ENCODE measurements at places on chromosomes 5 and 9. TPM values are rescaled to one million over a fixed set of nuclear protein-coding genes. Genes with fewer than 3 reads are reported as not detected.

ABCA1 gene
- polyA plus RNA-seq = 29.6 TPM

CMBL gene
- polyA plus RNA-seq = 37.2 TPM

FOXD4L4 gene
- polyA plus RNA-seq = not detected

SLC22A4 gene
- 3.0 TPM for polyA plus RNA-seq

PCDHGC5 gene
- polyA plus RNA-seq = 2.5 TPM

FAM163B gene
- polyA plus RNA-seq = not detected

LCN1 gene
- not detected for polyA plus RNA-seq

CFAP77 gene
- polyA plus RNA-seq = not detected

MYOZ3 gene
- 0.51 TPM for polyA plus RNA-seq

PCDHB13 gene
- polyA plus RNA-seq = 0.73 TPM

DNA sequence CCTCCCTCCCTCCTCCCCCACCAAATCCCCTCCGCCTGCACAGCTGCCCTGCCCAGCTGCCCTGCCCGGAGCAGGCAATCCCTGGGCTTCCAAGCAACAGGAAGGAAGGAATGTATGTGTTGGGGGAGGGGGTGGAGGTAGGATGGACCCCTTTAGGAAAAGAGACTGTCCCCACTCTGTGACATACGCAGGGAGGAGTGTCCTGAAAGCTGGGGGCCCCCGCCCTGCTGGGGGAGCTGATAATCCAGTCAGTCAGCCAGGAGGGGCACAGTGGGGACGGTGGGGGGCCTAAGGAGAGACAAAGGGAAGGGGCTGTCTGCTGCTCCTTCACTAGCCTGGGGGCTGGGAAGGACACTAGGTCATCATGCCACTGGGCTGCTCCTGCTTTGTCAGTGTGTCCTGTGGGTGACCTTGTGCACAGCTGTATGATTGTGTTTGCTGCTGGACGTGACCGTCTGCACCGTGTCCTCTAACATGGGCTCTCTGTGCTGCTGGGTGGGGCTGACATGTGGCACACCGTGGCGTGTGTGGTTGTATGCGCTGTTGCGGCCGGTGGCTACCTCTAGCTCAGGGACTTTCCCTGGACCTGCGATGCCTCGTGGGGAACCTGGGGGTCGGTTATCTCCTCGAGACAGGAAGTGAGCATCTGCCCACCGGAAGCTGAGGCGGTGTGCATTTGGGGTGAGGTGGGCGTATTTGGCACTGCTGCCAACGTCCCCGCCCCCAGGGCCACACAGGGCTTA, 3.0 kb downstream of the N4BP3 start:
- DNase-seq = no peak

DNA sequence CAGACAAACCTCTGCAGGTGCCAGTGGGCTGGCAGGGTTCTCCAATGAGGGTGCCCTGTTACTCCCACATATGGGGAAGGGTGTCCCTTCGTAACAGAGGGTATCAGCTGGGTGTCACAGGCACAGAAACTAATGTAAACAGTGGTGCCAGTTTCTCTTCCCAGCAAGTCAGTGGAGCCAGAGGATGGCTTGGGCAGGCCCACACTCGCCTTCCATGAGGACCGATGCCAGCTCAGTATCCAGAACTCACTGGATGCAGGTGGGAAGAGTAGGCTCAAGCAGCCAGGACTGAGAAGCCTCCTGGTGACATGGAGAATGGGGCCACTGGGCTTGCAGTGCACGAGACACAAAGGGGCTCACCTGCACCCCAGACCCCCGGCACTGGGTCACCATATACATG, 30.4 kb downstream of the FSTL4 start:
- no peak for DNase-seq

DNA sequence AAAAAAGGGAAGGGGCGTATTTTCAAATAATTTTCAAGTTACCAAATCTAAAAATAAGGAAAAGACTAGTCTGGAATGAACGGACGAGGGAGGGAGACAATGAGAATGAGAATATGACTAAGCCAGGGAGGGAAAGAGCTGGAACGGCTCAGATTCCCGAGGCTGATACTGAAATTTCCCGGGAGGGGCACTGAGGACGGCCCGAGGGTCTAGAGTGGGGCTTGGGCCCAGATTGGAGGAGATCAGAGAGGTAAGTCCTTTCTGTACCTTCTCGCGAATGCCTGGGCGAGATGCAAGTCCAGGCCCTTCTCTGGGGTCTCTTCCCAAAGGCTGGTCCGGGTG, 3.4 kb upstream of the CCIN start:
- no peak for DNase-seq

DNA sequence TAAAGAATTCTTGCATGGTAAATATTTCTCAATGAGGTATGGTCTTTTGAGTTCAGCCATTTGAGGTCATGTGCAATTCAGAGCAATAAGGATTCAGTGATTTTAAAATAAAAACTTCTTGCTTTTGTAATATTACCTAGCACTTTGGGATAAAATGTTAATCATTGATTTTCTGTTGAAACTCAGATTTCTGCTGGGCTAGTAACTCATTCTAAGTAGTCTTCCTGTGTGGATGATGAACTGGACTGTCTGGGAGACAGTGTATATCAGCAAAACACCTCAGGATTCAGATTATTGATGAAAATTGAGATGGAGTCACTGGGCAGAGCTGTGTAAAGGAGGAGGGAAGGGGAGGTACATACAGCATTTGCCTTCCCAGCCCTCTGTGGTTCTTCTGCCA, 10.8 kb upstream of the PSAT1 start:
- DNase-seq = no peak

GRCh38 chr5:133843911-133844310, 124.5 kb downstream of the C5orf15 start:
- no peak for DNase-seq

DNA sequence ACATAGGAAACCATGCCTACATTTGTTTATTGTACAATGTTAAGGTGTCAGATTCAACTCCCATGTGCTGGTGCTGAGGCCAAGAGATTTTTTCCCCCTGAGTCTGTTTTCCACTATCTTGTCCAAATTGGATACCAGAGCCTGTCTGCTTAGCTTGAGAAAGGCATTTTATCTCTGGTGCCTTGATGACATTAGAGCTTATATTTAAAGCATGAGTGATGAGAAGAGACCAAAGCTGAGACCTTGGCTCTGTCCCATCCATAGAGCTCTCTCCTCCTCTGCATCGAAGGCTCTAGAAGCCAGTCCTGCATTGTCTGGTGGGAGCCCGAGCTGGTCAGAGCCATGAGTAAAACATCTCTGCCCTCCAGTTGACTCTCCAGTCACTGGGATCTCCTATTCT, 10.4 kb upstream of the PPP2CA start:
- DNase-seq = no peak

DNA sequence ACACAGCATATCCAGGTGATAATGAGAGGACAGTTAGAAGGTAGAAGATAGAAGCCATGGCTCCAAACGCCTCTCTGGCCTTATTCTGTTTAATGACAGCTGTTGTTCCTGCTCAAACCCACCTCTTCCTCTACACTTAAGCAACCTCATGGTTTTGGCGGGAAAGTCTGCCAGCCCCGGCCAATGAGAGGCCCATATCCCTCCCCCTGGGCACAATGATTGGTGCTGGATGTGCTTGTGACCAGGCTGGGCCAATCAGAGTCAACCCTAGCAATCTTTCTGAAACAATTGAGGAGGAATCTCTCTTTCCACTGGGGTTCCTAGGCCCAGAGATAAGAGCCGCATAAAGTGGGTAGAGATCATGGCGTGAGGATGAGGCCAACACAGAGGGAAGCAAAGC, 4.8 kb upstream of the GFI1B start:
- DNase-seq = no peak

DNA sequence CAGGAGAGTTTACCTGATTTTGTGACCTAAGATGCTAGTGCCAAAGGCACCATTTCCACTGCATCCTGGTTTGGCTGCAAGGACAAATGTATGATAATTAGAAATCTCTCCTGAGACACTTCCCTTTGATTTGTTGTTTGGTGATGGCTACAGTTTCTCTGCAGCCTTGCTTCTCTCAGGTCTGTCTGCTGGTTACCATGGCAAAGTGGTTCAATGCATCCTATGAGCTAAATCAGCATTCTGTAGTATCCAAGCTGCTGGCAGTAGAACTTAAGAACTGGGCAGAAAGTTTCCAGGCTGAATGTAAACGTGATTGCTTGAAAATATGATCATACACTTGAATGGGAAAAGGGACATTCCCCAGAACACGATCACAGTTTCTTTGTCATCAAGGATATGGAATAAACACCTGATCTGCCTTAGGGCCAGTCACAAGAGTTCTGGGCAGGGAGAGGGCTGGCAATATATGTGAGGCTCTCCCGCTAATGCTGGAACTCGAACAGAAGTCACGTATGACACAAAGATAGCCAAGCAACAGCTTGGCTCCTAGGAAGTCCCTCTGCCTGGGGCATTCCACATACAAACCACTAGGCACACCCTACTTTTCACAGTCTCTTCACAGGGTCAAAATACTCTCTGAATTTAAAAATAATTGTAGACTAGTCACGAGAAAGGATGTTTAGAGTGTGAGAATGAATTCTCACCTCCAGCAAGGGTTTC, 138.1 kb upstream of the GRAMD2B start:
- no peak for DNase-seq

DNA sequence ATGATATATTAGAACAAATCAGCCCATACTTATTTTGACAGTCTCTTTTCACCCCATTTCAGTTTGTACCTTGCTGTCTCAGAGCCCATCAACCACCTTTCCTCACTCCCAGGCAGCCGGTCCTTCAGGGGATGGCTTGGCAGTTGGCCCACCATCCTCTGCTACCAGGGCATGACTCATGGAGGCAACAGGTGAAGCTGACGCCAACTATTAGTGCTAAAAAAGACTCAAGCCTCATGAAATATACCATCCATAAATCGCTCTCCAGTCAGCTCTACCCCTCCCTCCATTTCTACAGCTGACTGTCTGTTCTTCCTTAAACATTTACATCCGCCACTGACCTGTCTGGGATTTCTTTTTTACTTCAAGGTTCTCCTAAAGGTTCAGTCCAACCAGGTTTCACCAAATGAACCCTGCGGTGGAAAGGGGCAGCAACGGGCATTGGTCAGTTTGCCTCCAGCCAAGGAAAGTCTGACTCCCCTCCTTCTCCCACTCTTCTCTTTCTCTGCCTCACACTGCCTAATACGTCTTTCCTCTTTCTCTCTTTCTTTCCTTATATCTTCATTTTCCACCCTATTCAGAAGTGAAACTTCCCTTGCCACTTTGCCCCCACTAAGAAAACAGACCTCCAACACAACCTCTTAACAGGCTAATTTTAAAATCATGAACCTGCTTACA, 439.1 kb downstream of the RAB3C start:
- DNase-seq = no peak

DNA sequence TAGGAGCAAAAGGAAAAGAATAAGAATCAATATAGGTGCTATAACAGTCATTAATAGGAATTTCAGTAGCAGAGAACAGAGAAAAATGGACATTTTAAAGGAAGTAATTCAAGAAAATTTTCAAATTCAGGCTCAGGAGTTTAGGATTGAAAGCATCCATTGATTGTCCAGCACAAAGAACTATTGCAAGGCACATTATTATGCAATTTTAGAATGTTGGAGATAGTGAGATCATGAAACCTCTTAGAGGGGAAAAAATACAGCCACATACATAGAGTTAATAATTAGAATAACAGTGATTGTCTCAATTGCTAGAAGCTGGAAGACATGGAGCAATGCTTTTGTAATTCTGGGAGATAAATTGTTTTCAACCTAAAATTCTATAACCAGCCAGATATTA, 31.5 kb downstream of the CNTLN start:
- DNase-seq = no peak

GRCh38 chr5:159092972-159093371, 6.7 kb downstream of the EBF1 start:
- DNase-seq = no peak

- DNase-seq = no peak
These were observed 53.6 kb upstream of the SIMC1 start for GRCh38 chr5:176184608-176185132.

- DNase-seq = no peak
These were observed 7.8 kb downstream of the AIF1L start for GRCh38 chr9:131104016-131104740.

- no peak for DNase-seq
These were observed 13.1 kb upstream of the ALDOB start for GRCh38 chr9:101448680-101449070.

- peak; percentile 13 for DNase-seq
These were observed at the start of gene CFAP77 for GRCh38 chr9:132409828-132410528. Gene CFAP77, plus strand, starts transcription at chr9:132410211. Its CDS starts 61 bp downstream, at chr9:132410272.

DNA sequence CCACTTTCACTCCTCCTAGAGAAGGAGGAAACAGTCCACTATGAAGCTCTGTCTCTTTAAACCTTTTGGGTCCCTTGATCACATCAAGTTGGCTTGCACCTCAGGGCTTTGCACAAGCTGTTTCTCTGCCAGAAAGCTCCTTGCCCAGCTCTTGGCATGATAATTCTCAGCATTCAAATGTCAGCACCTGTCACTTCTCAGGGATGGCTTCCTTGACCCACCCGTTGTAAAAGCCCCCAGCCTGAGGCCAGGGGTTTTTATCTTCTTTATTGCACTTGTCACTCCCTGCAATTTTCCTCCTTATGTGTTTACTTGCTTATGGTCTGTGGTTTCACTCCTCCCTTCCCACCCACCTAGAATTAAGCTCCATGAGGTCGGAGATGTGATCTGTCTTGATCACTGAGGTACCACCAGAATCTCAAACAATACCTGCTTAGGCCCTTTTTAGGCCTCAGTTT, 200.7 kb upstream of the TBC1D2 start:
- DNase-seq = no peak

DNA sequence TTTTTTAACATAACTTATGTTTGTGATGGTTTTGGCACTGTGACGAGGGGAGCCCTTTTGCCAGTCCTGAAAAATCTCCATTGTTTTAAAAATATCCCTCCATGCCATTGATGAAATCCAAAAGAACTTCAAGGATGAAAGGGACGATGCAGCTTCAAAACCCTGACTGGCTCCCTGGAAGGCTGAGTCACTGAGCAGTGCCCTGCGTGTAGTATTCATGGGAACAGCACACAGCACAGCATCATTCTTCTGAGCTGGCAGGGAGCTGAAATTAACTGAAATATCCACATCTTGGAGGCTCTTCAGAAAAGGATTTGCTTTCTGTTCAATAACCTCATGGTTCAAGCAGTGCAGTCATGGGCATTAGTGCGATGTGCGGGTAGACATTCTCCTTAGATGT, 29.7 kb downstream of the PDE4D start:
- DNase-seq = no peak

GRCh38 chr5:108945094-108945493, 197.4 kb downstream of the FER start:
- DNase-seq = no peak

- DNase-seq = no peak
These were observed 200.7 kb downstream of the PARP8 start for GRCh38 chr5:50867140-50867539.

GRCh38 chr5:69295088-69295754, 37.4 kb downstream of the CCDC125 start:
- peak; percentile 23 for DNase-seq

DNA sequence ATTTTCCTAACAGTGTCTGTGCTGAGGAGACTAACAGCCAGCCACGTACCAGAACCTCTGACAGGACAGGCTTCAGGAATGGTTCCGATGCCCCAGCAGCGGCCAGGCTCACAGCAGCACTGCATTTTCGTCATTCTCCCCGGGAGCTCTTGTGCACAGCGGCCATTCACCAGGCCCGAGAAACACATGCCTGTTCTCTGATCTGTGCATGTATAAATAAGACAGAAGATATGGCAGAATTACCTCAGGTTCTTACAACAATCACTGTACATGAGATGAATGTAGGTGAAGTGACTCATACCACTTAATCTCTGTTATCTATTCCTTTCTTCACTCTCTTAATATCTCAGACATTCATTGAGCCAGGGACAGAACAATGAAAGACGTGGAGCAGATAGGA, 143.0 kb downstream of the FBN2 start:
- DNase-seq = no peak

- no peak for DNase-seq
These were observed 503.0 kb upstream of the CD180 start for GRCh38 chr5:67699560-67699959.

All from AG04450 (cell line).